Activated effector memory CD4-positive, alpha-beta T cell treated with Interleukin-2 at 50 U/mL for 16 hours (primary cell): ENCODE measurements at places on chromosomes 12 and 14.

DNA sequence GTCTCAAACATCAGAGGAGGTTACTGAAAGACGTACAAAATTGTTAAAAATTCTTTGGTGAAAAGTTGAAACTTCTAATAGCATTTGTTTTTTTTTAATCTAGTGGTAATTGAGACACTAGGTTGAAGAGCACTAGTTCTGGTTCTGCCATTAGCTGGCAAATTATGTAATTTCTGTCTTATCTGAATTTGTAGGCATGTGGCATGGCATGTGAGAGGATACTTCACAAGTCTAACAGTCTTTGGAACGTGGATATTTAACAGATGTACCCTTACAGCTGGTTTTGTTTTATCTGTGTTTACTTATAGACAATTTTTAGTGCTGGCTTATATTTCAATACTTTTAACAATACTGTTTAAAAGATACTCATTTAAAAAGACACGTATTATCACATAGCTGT is 6.0 kb downstream of the SNAPC1 start:
- DNase-seq = no peak

DNA sequence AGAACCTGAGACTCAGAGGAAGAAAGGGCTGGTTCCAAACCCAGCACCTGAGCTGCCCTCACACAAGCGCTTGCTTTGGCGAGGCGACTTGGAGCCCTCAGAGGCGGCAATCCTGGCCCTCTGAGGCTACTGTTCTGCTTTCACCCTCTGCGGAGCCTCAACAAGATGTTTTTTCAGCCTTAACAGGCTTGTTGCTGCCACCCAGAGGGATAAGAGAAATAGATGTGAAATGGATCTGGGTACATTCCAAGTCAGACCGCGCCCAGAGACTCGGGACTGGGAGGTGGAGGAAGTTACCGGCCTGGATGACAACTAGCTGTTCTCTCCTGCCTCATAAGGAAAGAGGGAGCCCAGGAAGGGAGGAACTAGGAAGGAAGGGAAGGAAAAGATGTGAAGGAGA is 89.6 kb downstream of the TTC7B start:
- DNase-seq = no peak

- DNase-seq = peak; percentile 24
Observed at GRCh38 chr12:1660304-1661187, 30.3 kb upstream of the ADIPOR2 start.

GRCh38 chr12:46523863-46524770 is 151.5 kb upstream of the SLC38A2 start:
- peak; percentile 16 for DNase-seq

GRCh38 chr12:125657681-125658080 is 592.4 kb downstream of the AACS start:
- no peak for DNase-seq

DNA sequence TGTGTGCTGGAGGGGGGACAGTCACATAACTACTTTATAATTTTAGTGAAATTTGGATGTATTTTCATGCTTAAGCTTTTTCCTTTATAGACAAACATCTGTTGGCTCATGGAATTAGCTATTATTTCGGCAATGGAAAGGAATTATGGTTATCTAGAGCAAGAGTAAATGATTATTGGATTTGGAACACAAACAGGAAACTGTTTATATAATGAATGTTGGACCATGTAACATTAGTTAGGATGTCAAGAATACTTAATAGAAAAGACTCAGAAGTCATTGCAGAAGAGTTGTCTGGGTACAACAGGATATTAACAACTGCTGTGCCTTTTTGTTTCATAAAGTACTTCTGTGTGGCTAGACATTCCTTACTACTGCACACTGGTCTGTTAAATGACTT is 108.7 kb downstream of the OTOGL start:
- no peak for DNase-seq

DNA sequence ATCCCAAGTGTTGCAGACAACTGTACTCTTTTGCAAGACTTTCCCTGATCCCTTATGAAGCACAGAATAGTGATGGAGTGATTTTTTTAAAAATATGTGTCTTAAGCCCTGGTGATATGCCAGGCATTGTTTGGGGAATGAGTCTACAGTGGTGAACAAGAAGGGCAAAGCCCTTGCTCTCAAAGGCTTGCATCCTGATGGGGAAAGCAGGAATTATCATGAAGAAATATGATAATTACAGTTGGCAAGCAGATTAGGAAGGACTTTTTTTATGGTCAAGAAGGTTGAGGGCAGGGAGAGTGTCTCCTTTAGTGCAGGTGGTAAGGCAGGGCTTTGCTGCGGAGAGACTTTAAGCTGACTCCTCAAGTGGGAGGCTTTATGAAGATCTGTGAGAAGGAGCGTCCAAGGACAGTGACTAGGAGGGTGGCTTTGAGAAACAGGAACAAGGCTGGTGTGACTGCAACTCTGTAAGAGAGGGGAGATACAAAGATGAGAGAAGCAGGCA is 100.2 kb downstream of the SYNE2 start:
- no peak for DNase-seq

DNA sequence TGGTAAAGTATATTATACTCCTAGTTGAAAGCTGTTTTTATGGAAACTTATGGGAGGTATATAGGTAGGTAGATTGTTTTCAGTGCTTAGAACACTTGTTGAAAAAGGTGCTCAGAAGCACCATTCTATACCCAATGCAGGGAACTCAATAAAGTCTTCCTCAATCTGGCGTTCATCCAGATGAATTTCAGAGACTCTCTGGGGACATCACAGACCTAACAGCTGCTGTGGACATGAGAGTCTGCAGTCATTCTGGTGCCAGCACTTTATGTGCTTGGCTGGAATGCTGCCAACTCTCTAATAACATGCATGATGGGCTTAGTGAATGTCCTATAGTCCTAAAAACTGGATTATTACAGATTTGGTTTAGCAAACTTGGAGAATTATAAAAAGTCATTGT is 115.9 kb downstream of the NTN4 start:
- DNase-seq = no peak

DNA sequence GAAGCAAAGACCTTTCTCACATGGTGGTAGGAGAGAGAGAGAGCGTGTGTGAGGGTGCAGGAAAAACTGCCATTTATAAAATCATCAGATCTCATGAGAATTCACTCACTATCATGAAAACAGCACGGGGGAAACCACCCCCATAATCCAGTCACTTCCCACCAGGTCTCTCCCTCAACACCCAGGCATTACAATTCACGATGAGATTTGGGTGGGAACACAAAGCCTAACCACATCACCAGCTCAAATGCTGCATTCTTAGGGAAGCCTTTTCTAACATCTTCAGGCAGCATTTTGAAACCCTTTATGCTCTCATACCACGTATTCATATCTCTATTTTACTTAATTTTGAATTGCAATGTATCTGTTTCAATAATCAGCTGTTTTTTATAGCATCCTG is 165.9 kb downstream of the TMTC3 start:
- DNase-seq = no peak

- peak; percentile 28 for DNase-seq
Observed at GRCh38 chr14:20857630-20858261, 33.4 kb upstream of the RNASE3 start.

DNA sequence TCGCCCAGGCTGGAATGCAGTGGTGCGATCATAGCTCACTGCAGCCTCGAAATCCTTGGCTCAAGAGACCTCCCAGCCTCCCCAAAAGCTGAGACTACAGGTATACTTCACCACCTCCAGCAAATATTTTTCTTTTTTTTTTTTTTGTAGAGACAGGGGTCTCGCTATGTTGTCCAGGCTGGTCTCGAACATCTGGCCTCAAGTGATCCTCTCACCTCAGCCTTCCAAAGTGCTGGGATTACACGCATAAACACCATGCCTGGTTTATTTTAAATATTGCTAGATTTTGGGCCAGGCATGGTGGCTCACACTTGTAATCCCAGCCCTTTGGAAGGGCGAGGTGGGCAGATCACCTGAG is 26.7 kb upstream of the UBC start:
- DNase-seq = no peak

DNA sequence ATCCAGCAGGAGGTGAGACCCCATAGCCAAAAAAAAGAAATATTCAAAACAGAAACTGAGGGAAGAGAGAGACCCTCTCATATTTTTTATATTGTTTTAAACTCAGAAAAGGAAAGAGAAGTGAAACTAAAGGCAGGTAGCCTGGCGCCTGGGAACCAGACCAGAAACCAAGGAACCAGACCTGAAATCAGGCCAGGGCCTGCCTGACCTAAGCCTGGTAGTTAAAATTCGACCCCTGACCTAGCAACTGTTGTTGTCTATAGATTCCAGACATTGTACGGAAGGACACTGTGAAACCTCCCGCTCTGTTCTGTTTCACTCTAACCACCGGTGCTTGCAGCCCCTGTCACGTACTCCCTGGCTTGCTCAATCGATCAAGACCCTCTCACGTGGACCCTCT is 38.5 kb upstream of the CD163 start:
- DNase-seq = no peak

DNA sequence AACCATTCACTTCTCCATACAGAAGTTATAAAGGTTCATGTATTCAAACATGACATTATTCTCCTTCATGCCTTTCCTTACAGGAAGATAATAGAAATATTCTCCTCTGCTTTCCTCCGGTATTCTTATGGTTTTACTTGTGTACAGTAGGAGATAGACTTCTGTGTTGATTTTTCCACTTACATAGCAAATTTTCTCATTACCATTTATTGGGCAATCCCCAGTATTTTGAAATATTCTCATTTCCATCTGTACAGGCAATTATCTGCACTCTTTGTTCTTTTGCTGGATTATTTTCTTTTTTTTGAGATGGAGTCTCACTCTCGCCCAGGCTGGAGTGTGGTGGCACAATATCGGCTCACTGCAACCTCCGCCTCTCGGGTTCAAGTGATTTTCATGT is 11.0 kb downstream of the PXMP2 start:
- no peak for DNase-seq

DNA sequence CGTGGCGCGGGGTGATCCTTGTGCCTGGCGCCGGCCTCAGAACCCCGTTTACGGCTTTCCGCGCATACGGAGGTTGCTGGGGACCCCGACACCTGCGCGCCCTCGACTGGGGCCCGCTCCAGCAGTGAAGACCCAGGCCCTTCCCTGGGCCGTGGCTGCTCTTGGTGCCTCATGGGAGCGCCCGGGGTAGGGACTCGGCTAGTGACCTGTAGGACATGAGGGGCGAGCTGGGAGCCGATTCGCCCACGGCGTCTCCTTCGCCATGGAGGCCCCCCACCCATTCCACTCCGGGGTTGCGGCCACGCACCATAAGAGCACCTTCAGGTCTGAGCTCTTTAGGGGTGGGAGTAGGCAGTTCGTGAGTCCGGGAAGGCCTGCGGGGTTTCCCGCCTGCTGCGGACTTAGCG is 14.2 kb upstream of the PAX9 start:
- DNase-seq = no peak

GRCh38 chr12:5343711-5344110 is 88.2 kb upstream of the NTF3 start:
- DNase-seq = no peak

- no peak for DNase-seq
Observed at GRCh38 chr14:28406196-28406595, 360.4 kb upstream of the FOXG1 start.

GRCh38 chr14:26845151-26845818 is 247.5 kb upstream of the NOVA1 start:
- DNase-seq = no peak

- no peak for DNase-seq
Observed at GRCh38 chr14:20934148-20934762, 21.0 kb upstream of the RNASE2 start.

DNA sequence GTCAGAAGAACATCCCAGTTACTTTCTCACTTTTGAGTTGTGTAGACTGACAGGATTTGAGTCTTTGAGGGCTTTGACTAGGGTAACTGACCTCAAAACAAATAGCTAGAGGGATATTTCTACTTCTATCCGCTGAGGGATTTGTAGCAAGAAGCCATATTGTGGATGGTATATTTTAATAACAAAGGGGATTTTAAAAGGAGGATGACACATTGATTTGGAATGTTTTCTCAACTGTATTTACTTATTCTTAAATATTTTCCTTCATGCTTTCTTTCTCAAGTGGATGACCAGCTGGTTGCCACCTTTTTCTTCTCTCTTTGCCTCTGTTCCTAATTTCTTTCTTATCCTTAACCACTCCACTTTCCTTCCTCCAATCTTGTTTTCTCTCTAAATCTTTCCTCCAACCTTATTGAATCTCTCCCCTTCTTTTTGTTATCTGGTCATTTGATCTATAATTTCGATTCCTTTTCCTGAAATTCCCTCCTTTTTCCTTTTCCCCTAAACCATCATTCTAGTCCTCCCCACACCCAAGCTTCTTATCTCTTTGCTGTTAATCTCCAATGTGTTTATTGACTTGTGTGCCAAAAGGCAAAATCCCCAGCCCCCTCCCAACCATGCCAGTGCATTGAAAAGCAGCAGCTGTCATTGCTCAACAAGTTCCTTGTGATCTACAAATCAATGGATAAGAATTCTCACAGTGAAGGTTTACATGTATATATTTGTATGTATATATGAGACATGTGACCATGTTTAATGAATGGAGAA is 411.6 kb downstream of the RAD51B start:
- no peak for DNase-seq

- no peak for DNase-seq
Observed at GRCh38 chr12:40446385-40446784, 221.6 kb downstream of the LRRK2 start.

DNA sequence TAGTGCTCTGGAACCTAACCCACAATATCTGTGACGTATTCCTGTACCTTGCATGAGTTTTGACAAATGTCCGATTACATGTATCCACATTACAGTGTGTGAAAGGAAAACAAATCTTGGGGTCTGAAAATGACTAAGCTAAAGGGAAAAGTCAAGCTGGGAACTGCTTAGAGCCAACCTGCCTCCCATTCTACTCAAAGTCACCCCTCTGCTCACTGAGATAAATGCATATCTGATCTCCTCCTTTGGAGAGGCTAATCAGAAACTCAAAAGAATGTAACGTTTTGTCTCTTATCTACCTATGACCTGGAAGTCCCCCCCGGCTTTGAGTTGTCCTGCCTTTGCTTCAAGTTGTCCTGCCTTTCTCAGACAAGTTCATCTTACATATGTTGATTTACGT is 34.0 kb upstream of the KIF21A start:
- no peak for DNase-seq

DNA sequence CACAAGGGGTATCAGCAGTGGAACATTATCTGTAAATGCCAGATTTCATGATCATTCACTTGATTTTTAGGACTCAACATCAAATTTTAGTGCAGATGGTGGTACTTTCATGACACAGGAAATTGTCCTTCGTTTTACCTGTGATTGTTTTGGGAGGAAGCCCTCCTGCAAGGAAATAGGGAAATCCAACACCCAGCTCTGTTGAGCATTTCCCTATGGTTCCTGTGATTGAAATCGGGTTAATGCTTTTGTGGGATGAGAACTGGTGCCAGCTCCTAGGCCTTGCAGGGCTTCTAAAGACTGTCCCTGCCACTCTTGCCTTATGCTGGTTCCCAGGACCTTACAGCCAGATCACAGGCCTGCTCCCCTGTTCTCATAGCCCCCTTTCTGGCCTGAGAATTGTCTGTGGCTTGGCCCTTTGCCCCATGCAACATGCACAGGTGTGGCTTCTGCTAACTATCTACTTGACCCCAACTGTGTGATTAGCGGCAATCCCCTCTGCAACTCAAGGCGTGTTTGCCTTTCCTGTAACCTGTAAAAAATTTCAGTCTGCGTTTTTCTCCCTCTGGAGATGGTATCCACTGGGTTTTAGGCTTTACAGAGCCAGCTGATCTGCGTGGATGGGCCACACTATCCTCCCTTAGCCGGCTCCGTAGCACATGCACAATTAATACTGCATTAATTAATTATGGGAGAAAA is 112.5 kb downstream of the ETV6 start:
- DNase-seq = no peak
